Stomach (tissue), 19 donors: ENCODE measurements at places on chromosomes 1 and 21. TPM values are rescaled to one million over a fixed set of nuclear protein-coding genes. Genes with fewer than 3 reads are reported as not detected.

GRCh38 chr1:203267347-203267846, 37.9 kb upstream of the BTG2 start:
- H3K4me3 ChIP-seq = peak overlapping the region; percentile 44
- no peaks in the 10 kb centered on the region for H3K27me3 ChIP-seq
- H3K36me3 ChIP-seq = no peaks in the 10 kb centered on the region
- H3K27ac ChIP-seq = peak overlapping the region; percentile 87

DNA sequence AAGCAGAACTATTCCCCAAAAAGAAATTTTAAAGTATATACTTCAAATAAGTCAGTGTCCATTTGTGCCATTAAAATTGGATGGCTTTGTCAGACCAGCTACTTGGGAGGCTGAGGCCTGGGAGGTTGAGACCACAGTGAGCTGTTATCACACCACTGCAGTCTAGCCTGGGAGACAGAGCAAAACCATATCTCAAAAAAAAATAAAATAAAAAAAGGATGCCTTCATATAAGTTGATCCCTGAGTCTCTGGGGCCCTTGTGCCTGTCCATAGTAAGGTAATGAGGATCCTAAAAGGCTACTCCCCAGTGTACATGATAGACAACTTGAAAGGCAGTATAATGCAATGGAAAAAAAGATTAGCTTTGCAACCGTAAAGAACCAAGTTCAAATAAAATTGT, 81.2 kb upstream of the BARHL2 start:
- no peak overlapping the region for H3K27ac ChIP-seq

DNA sequence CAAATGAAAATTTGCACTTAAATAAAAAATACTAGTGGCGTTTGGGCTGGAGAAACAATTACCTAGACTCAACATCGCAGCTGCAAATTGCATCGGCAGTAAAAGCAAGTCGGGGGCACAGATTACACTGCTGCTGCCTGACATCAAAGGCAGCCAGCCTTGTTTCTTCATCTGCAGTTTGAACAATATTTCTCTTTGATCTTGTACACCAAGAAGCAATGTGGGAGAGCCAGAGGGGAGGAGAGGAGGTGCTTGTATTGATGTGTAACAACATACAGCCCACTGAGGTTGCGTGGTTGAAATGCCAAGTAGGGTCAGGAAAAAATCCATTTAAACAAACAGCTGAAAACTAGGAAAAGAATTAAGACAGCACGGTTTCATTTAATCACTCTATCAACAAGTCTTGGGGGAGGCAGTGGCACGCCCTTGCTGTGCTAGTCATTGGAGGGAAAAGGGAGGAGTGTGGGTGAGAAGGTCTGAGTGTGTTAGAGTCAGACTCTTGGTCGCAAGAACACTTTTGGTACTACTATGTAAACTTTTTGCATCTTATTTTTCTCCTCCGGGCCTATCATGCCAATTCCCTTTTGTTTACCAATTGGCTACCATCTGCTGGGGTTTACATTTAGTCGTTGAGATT, 456.5 kb downstream of the OMA1 start:
- H3K4me3 ChIP-seq = no peak overlapping the region
- H3K27ac ChIP-seq = no peak overlapping the region

GRCh38 chr1:106619827-106620134, 436.7 kb upstream of the PRMT6 start:
- no peak overlapping the region for H3K4me3 ChIP-seq
- no peaks in the 10 kb centered on the region for H3K4me1 ChIP-seq
- H3K36me3 ChIP-seq = no peaks in the 10 kb centered on the region
- no peak for DNase-seq
- H3K27me3 ChIP-seq = no peaks in the 10 kb centered on the region
- H3K27ac ChIP-seq = no peak overlapping the region

- peaks cover 54% of the 10 kb centered on the region for H3K36me3 ChIP-seq
- H3K4me3 ChIP-seq = no peak overlapping the region
- H3K4me1 ChIP-seq = peaks cover 12% of the 10 kb centered on the region
- H3K27me3 ChIP-seq = no peaks in the 10 kb centered on the region
Observed at GRCh38 chr21:37153935-37154350, 80.9 kb downstream of the TTC3 start.

GRCh38 chr1:219710529-219711194, 97.8 kb upstream of the ZC3H11B start:
- H3K36me3 ChIP-seq = no peaks in the 10 kb centered on the region
- no peak overlapping the region for H3K4me3 ChIP-seq
- no peaks in the 10 kb centered on the region for H3K4me1 ChIP-seq
- DNase-seq = no peak

DNA sequence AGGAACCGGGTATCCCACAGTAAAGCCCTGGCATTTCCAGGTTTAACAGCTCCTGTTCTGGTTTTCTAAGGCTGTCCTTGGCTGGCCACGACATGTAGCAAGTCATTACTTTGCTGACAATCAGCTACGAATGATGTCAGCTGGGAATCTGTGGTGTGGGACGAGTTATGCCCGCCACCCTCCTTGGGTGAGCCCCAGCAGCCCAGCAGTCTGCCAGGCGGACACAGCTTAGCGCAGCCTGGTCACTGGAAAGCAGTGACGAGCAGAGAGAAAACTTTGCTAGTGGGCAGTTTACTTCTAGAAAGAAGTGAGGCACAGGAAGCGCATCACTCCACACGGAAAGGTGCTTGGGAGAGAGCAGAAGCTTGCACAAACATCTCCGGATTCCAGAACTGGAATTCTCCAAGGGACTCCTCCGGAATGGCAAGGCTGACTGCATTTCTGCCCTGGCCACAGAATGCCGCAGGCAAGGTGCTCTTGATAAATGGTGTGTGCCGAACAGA, 15.5 kb upstream of the ZNF436 start:
- H3K4me3 ChIP-seq = no peak overlapping the region
- H3K27ac ChIP-seq = no peak overlapping the region
- no peak for DNase-seq
- H3K36me3 ChIP-seq = peaks cover 54% of the 10 kb centered on the region
- H3K4me1 ChIP-seq = peaks cover 3% of the 10 kb centered on the region

- no peaks in the 10 kb centered on the region for H3K4me1 ChIP-seq
- no peak overlapping the region for H3K4me3 ChIP-seq
- H3K27me3 ChIP-seq = no peaks in the 10 kb centered on the region
- H3K36me3 ChIP-seq = no peaks in the 10 kb centered on the region
Observed at GRCh38 chr1:106603616-106604015, 452.9 kb upstream of the PRMT6 start.

GRCh38 chr1:91402023-91402422, 2.6 kb downstream of the HFM1 start:
- DNase-seq = no peak
- no peaks in the 10 kb centered on the region for H3K36me3 ChIP-seq
- no peak overlapping the region for H3K27ac ChIP-seq
- H3K27me3 ChIP-seq = peaks cover 3% of the 10 kb centered on the region

- DNase-seq = no peak
- no peak overlapping the region for H3K27ac ChIP-seq
- H3K27me3 ChIP-seq = no peaks in the 10 kb centered on the region
- no peaks in the 10 kb centered on the region for H3K4me1 ChIP-seq
Observed at GRCh38 chr1:236550961-236551851, 27.4 kb downstream of the LGALS8 start.

GRCh38 chr1:77394166-77394565, 112.3 kb downstream of the AK5 start:
- no peaks in the 10 kb centered on the region for H3K4me1 ChIP-seq
- H3K27ac ChIP-seq = no peak overlapping the region
- no peaks in the 10 kb centered on the region for H3K36me3 ChIP-seq
- no peak overlapping the region for H3K4me3 ChIP-seq

OR2T10 gene
- total RNA-seq = not detected

PTAFR gene
- total RNA-seq = not detected

SWT1 gene
- total RNA-seq = 6.5 TPM

CELA3A gene
- not detected for total RNA-seq

ARHGAP30 gene
- 7.5 TPM for total RNA-seq

PLEKHN1 gene
- not detected for total RNA-seq
